ENCODE measurements at places on chromosomes 13 and 19.

DNA sequence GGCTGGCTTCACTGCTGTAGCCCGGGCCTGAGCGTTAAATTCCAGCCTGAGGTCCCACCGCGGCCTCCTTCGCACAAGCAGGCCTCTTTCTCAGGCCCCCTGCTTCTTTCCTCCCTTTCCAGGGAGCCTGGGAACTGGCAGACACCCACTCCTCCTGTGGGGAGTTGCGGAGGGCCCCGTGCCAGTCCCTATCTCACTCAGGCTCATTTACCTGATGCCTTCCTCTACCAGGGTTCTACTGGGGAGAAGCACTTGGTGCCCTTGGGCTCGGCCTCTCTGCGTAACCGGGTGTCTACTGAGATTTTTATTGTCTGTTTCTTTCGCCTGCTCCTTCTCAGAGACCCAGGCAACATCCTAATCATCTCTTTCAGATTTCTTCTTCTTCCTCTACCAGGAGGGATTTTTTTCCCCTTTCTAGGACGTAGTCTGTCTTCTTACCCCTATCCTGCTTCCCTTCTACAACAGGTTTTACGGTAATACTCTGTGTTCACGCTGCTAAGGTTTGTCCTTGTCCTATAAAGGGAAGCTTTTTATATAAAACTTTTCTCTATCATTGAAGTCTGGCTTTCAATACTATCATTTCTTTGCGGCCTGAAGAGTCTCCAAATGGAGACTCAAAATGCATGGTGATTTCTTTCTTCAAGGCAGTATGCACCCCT is 135.4 kb upstream of the GPR12 start:
- no peak for DNase-seq

DNA sequence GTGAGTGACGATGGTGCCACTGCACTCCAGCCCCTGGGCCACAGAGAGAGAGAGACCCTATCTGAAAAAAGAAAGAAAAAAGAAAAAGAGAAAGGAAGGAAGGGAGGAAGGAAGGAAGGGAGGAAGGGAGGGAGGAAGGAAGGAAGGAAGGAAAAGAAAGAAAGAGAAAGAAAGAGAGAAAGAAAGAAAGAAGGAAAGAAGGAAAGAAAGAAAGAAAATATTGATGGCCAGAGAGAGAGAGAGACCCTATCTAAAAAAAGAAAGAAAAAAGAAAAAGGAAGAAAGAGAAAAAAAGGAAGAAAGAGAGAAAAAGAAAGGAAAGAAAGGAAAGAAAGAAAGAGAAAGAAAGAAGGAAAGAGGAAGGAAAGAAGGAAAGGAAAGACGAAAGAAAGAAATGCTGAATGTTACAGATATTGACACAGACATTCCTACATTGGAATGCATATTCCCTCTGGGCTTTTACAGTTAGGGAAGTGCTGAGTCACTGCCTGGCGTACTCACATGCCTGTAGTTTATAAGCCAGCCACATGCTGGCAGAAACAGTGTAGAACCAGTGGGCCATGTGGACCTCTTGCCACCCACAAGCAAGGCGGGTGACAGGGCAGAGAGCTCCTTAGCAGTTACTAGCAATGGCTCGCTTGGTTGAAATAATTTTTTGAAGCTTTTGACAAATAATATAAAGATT is 34.6 kb upstream of the SLC46A3 start:
- DNase-seq = no peak

DNA sequence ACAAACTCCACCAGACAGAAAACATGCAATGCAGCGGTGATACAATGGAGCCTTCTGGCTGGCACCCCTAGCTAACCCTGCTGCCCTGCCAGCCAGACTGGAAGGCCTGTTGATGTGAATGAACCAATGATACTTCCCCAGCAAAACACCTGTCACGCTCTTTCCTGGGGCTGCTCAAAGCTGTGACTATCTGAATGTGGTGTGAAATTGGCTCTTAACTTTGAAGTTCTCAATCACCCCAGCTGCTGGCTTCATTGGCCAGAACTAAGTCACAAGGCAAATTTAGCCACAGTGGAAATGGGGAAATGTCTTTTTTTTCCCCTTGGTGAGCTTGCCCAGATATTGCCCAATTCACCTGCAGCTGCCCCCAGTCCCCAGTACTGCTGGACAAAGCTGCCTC is 147.3 kb downstream of the SLC7A1 start:
- no peak for DNase-seq

DNA sequence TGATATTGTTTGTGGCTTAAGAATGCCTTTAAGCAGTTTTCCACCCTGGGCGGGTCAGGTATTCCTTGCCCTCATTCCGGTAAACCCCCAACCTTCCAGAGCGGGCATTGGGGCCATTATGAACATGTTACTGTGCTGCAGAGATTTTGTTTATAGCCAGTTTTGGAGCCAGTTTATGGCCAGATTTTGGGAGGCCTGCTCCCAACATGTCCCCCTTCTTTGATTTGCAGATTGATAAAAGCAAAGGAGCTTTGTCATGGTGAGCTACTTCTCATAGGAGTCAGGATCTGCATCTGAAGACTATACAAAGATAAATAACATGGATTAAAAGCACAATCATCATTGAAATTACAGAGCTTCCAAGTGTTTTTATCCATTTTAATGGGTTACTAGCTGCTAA is 36.9 kb upstream of the ZNF562 start:
- DNase-seq = no peak

- no peak for DNase-seq
Measured at GRCh38 chr19:19053508-19054314, 10.1 kb upstream of the SLC25A42 start.

- DNase-seq = no peak
Measured at GRCh38 chr19:576768-577438, 4.5 kb downstream of the BSG start.

GRCh38 chr13:97491452-97491851 is 57.5 kb downstream of the RAP2A start:
- DNase-seq = no peak

GRCh38 chr19:33340991-33341390 is 32.5 kb upstream of the CEBPG start:
- DNase-seq = no peak

DNA sequence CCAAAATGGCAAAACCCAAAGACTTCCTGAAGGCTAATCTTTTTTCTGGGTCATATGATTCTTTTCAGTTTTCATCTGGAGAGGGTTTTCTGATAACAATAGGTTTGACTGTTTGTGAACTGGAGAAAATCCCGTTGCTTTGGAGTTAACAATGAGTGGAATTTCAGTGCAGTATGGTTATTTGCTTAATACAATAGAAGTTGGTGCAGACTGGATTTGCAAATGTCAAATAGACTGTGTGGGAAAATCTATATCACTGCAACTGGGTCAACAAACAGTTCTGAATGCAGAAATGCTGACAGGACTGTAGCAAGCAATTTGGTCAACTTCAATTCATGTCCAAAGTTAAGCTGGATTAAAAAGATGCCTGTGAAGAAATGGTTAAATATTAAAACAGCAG is 267.5 kb upstream of the ARGLU1 start:
- DNase-seq = no peak

GRCh38 chr19:41897820-41898219 is 14.8 kb downstream of the ARHGEF1 start:
- no peak for DNase-seq

DNA sequence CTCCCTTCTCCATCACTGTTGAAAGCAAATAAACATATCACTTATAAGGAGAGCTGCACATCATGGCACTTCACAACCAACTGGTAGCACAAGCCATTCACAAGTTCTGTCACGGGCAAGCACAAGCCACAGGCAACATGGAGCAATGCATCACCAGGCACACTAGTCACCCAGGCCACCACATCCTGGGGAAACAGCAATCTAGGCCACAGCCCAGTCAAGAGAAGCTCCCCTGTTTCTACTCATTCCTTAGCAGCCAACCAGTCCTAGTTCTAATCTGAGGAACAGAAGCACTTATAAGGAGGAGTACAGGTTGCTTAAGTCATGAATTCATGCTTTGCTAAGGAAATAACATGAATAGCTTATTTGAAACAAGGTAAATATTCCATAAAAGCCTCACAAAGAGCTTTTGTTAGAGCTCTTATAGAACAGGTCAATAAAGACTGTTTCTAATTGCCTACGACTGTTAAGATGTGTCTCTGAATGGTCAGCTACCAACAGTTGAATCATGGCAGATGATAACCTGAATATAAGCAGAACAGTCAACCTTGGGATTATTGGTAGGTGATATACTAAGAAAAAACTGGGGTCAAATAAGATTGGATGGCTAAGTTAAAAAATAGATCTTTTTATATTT is 169.0 kb downstream of the TBC1D4 start:
- no peak for DNase-seq

DNA sequence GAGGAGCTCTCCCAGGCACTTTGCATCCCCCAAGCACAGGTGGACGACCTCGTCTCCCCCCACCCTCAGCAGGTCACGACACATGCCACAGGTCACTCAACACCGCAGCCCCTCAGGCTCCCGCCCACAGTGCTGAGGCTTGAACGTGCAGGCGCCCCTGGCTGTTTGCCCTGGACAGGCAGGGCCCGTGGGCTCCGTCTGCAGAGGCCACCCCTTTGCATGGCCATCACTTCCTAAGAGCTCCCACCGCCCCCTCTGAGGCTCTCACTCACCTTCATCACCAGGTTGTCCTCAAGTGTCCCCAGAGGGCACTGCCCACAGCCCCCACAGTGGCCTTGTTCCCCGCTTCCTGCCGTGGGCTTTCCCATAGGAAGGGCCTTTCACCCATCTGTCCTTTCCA is 132.1 kb upstream of the MCF2L start:
- no peak for DNase-seq

GRCh38 chr13:23866420-23867026 is 22.7 kb downstream of the MIPEP start:
- DNase-seq = no peak

GRCh38 chr13:94153586-94153985 is 325.9 kb downstream of the DCT start:
- DNase-seq = no peak

DNA sequence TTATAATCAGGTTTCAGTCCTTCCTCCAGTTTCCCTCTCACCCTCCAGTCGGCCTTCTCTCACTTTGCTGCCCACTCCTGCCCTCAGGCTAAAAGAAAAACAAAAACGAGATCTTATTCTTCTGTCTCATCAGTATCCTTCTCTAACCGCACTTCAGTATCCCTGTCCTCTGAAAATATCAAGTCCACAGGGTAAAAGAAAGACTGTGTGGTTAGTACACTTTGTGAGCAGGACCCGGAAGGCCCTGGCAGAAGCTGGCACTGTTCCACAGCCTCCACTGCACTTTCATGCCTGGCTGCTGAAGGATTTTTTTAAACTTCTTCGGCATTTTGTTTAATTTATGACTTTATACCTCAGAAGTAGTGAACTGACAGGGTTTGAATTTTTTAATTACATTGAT is 51.8 kb downstream of the TM9SF2 start:
- DNase-seq = no peak

DNA sequence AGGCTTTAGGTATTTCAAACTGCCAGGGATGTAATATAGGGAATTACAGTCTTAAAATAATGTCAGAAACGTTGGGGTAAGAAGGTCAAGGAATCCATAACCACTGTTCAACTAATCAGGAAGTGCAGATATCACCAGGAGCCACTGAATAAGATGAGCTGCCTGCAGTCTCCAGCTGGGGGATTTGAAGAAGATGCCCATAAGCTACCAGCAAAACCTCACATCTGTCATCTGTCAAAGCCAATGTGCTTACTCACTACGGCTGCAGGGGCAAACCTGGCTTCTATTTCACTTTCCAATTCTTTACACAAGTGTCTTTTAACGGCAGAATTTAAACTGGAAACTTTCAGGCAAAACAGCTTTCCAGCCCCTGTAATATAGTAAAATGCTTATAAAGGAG is 1410.1 kb upstream of the ATXN8OS start:
- no peak for DNase-seq

- DNase-seq = peak; percentile 12
Measured at GRCh38 chr19:34639491-34640085, 37.4 kb downstream of the SCGB2B2 start.

- no peak for DNase-seq
Measured at GRCh38 chr13:90568165-90568564, 779.3 kb upstream of the MIR17HG start.

- no peak for DNase-seq
Measured at GRCh38 chr13:110529522-110530311, 31.8 kb downstream of the RAB20 start.

- DNase-seq = peak; percentile 84
Measured at GRCh38 chr19:8209462-8210378, 550 bp downstream of the CERS4 start.

All from right kidney (tissue), 9 donors.